ENCODE measurements at places on chromosomes 3 and 15.

- no peak for DNase-seq
Measured at GRCh38 chr3:57900786-57901185, 107.4 kb upstream of the FLNB start.

DNA sequence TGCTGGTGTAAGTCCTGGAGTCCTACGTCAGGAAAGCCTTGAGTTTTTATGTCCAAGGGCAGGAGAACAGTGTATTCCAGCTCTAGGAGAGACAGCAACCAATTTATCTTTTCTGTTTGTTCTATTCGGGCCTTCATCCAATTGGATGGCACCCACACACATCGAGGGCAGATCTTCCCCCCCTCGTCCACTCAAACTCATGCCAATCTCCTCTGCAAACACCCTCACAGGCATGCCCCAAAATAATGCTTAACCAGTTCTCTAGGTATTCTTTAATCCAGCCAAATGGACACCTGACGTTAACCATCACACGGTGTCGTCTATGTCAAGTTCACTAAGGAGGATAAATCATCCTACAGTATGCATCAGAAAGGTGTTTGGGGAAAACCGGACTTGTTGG is 102.5 kb upstream of the TRPM1 start:
- DNase-seq, result no peak

GRCh38 chr3:177724020-177724638 is 526.8 kb upstream of the TBL1XR1 start:
- DNase-seq, result no peak

GRCh38 chr3:114587986-114588385 is 294.2 kb downstream of the TIGIT start:
- no peak for DNase-seq

DNA sequence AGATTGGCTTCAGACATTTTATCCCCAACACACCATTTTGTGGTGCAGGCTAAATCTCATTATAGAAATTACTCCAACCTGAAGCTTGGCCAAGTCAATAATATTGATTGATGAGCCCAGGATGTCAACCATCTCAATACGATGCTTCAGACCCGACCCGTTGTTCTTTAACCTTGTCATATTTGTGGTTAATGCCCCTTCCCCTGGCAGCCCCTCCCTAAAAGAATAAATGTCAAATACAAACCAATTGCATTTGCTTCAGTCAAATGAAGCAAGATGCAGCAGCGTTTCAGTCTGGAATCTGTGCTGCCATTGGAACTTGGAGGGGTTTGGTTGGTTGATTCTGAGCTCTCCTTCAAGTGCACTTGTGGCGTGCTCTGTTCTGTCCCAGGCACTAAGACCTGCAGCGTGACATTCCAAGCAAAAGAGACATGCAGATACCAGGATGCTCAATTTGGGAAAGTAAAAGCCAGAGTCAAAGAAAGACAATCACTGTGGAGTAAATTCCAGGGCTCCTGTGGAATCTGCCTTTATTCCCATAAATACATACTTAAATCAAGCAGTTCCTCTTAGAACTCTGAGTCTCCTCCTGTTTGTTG is 23.8 kb upstream of the PSMD6 start:
- DNase-seq, result no peak

GRCh38 chr3:18207226-18207625 is 217.9 kb downstream of the SATB1 start:
- no peak for DNase-seq

GRCh38 chr3:146892041-146892440 is 286.9 kb upstream of the PLSCR5 start:
- DNase-seq, result no peak

DNA sequence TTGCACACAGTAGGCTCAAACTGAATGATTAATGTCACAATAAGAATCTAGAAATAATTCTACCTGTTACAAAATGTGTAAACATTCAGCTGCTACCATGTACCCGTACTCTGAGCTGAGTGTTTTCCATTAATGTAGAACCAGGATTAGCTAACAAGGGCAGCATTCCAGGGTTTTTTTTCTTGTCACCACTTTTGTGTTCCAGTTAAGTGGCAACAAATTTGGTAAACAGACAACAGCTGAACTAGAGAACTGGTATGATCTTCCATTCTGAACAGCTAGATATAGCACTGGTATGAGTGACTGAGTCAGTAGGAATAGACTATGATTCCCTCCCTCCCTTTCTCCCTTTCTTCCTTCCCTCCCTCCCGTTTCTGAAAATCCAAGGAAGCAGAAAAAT is 229.4 kb downstream of the CD47 start:
- no peak for DNase-seq

DNA sequence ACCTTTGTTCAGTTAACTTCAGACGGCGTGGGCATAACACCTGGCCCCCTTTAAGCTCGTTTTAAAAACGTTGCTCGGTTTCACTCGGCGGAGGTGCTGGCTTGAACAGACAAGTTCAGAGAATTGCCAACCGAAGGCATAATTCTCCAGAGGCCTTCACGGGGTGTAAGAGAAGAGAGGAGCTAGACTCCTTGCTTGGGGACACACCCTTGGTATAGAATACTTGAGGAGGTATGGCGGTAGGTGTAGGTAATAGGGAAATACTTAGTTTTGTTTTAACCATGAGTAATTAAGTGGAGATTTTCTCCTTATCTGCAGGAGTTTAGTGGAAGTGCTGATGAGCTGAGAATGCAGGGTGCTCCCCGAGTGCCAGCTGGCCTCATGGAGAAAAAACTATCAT is 921 bp downstream of the FBXL2 start:
- peak; percentile 13 for DNase-seq

DNA sequence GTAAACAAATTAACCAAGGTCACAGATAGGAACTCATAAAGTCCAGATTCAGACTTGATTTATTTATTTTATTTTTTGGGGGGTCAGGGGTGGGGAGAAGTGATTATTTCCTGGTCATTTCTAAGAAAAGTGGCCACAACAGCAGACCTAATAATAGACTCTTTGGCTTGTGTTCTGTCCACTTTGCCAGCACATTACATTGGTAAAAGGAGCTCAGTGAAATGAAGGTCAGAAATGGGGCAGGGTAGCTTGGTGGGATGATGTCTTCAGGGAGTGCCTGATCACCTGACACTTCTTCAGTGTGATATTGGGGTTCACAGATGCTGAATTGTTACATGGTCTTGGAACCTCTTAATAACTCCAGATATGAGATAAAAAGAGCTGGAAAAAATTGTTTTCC is 10.1 kb downstream of the VPS8 start:
- no peak for DNase-seq

DNA sequence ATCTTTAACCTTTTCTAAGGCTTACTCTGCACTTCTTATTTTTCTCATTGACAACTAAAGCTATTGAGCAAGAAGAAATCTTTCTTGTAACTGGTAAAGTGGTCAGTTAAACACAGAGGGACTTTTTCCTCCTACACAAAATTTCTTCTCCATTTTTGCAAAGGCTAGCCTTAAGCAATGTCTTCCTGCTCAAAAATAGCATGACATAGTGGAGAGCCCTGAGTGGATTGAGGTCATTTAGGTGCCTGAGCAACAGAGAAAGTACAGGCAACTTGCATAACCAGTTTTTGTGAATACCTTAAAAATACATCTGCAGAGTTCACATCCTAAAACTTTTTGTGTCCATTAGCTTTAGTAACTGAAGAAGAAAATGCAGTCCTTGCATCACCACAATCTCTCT is 144.7 kb upstream of the TTC14 start:
- DNase-seq, result no peak

DNA sequence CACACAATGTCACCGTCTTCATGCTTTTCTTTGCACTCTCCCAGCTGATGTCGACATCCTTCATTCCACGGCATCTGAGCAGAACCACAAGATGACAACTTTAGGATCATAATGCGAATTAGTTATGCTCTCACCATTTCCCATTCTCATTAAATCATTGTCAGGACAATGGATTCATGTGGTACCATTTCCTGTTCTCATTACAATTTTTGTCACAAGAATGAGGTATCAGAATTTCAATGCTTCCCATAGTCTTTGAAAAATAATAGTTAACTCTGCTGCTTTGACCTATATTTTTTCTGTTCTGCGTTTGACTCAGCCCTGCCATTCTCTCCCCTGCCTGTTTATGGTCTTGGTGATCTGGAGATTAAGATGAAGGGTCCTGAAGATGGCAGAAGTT is 175.7 kb upstream of the MDFIC2 start:
- no peak for DNase-seq

GRCh38 chr15:68010361-68011153 is 43.6 kb upstream of the PIAS1 start:
- no peak for DNase-seq

- no peak for DNase-seq
Measured at GRCh38 chr15:43998607-43999006, 171.8 kb downstream of the WDR76 start.

Data from NCI-H524 treated with DMSO at 0.1 percent for 48 hours (cell line).